ENCODE measurements at places on chromosomes 1 and 21.

DNA sequence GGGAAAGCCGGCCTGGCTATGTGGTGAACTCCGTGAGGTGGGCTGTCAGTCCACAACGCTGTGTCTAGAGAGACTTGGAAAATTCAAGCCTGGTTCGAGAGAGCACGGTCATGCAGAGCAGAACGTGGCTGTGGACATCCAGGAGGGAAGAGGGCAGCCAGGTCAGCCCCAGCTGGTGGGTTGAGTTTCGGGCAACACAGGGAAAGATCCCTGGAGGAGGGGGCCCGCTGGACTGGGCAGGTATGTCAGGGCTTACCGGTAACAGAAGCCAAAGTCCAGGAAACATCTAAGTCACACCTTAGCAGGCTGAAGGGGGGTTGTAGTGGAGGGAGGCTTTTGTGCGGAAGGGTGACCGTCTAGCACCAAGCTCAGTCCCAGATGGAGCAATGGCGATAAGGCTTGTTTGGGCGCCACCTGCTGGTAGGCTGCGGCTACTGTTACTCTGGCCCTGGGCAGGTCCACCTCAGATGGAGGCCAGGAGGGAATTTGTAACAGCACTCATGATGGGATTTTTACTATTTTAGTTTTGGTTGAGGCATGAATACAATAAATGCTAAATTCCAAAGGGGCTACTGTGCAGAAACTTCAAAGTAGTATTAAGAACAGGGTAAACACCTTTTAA is 143.3 kb upstream of the ZNF644 start:
- DNase-seq: peak; percentile 83

DNA sequence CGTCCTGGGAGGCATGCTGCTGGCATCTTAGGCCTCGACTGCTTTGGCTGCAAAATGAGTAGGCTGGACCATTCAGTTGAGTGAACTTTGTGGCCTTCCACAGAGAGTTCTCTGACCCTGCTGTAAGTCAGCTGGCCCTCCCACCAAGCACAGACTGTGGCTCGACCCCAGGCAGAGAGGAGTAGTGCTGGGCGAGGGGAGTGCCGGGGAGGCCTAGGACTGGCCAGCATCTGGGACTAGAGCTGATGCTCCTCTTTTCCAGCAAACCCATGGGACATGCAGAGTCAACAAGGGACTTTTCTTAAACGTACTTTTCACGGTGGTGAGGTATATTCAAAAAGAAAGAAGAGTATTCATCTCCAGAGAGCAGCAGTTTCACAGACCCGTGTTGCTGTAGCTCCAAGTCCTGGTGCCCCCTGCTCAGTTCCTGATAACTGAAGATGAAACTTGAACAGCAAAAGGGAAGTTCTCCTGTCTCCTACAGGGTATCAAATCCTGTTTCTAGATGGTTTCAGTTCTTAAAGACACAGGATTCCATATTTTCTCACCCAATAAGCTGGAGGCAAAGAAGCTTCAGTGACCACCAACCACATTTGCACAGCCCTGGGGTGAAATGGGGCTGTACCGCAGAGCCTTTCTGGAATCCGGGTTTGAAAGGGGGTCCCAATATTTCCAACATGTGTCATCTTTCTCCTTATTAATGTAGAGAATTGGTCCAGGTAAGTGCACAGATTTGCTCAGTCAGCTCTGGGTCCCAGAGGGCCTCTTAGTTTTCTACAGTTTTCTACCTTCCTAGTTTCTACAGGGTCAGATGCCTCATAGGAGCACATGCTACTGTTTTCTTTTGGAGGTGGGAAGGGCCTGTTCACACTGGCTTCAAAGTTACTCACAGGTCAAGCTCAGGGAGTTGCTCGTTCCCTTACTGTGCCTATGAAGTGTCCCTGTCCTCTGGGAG is 20.9 kb downstream of the BATF3 start:
- DNase-seq: no peak

DNA sequence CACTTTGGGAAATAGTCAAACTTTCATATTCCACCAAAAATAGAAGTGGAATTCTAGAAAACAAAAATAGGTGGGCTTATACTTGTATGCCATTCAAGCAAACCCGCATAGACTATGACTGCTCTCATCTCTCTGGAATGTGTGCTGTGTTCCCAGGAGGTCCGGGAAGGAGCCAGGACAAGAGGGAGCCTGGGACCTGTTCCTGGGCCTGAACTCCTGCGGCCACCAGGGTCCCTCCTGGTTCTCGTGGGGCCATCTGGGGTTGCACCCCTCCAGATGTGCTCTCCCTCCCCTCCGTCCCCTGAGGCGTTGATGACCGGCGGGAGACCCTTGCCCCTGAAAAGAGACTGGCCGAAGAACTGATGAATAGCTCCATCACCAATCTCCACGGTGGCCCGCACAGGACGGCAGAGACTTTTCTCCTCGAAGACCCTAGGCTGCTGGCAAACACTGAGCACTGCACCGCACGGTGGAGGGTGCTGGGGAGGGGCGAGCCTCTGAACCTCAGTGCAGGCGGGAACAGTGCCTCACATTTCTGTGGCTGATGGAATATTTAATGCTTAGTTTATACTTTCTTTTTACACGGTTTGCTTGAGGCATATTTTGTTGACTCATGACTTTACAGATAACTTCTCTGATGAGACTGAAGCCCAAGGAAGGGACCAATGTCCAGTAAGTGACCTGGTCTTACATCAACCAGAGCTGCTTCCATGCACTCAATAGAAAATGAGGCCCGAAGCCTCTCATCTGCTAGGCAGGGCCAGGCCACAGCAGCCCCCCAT is 9.6 kb upstream of the ADARB1 start:
- no peak for DNase-seq

- no peak for DNase-seq
Observed at GRCh38 chr1:69967245-69967766, 238.1 kb downstream of the LRRC40 start.

DNA sequence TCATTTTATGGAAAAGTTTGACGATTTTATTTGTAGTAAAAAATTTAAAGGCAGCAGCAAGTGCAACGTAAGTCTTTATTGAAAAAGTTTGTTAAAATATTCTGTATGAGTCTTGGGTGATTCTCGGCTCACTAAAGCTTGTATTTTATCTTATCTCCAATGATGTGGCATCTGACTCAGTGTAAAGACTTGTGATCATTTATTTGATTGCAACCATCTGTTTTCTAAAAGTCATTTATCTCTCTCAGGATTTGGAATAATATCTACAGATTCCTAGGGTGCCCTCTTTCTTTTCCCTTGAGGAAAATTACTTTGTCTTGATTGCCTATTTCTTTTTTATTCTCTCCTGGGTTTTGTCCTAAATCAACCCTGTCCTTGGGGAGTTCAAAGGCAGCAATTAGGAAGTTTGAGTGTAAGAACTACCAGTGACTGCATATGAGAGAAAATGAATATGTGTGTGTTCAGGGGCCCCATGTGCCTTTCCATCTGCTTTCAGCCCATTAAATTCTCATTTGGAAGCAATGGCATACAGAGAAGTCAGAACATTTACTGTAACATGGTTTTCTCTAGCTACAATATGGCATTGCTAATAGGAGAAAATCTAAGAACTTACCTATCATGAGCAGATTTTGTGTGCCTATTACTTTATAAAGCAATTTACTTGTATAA is 575.0 kb upstream of the CHRM3 start:
- DNase-seq: no peak

DNA sequence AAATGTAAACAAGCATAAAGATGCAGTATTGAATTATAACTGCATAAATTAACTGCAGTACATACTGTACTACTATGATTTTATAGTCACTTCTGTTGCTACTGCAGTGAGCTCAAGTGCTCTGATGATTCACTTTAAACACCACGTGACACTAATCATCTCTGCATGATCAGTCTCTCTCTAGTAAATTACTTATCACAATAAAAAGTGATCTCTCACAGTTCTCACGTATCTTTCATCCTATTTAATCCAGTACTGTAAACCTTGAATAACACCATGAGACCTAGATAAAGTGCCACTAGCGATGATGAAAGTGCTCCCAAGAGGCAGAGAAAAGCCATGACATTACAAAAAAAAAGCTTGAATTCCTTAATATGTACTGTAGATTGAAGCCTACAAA is 1242.0 kb downstream of the AMY1C start:
- no peak for DNase-seq

GRCh38 chr1:167169642-167170041 is 51.0 kb upstream of the POU2F1 start:
- no peak for DNase-seq

DNA sequence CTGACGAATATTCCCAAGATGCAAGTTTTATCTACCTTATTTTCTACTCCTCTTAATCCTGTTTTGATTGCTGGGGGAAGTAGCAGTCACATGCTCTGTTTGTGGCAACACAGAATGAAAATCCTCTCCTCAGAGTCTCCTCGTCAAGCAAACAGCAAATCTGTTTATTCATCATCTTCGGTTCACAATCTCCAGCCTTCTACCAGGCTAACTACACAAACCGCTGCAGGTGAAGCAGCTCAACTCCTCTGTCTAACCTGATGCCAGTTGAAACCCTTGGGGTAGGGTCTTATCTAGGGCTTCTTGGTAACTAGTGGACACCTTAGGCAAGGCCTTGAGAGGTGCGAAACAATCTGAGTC is 91.0 kb downstream of the SIPA1L2 start:
- DNase-seq: no peak

- DNase-seq: no peak
Observed at GRCh38 chr1:175062858-175063257, 4.8 kb upstream of the TNN start.

GRCh38 chr21:23930565-23930964 is 1676.7 kb downstream of the MRPL39 start:
- no peak for DNase-seq

- no peak for DNase-seq
Observed at GRCh38 chr1:199292896-199293295, 654.1 kb downstream of the PTPRC start.

GRCh38 chr1:36136535-36136934 is 11.5 kb upstream of the COL8A2 start:
- no peak for DNase-seq

- DNase-seq: no peak
Observed at GRCh38 chr1:200525090-200525987, 95.2 kb downstream of the KIF14 start.

DNA sequence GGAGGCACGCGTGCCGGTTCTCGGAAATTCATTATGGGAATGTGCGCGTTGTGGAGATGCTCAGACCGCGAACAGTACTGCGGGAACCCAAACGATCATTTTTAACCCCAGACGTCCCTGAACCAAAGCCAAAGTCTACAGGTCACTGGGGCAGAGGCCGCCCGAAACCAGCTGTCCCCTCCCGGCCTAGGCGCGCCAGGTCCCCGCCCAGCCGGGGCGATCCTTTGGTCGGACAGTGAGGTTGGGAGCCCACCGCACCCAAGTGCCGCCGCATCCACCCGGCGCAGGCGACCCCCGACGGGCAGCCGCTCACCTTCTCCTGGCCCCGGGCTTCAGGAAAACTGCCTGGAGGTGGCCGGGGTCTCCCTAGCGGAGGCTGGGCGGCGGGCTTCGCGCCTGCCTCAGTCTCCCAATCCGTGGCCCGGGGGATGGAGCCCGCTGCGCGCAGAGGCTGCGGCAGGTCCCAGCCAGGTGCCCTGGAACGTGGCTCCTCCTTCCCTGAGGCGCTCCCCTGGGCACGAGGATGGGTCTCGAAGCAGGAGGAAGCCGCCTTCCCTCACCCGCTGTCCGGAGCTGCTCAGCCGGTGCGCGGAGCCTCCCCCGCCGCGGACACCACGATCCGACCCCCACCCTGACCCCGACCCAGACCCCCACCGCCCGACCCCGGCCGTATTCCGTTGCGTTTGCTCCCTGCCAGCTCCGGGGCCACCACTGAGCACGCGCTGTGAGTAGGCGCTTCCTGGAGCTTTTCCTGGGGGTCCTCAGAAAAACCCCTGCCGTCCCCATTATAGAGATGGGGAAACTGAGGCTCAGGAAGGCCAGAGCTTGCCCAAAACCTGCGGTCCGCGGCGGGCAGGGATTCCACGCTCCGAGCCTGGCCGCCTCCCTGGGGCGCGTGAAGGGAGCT is 8.1 kb upstream of the SLX9 start:
- no peak for DNase-seq

DNA sequence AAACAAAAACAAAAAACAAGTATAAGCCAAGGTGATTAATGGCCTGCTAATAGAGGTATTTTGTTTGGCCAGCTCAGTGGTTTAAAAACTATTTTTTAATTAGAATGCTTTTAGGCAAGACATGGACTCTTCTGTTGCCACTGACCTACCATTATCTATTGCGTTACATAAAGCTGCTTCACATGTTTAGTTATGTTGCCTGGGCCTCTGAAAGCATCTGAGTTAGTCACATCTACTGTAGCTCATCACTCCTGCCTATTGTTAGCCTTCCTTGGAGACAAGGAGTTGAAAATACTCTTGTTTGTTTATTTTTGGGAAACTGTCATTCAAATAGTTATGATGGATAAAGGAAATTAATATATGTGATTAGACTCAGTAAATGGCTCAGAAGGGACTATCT is 14.3 kb downstream of the DNAJB4 start:
- no peak for DNase-seq

GRCh38 chr1:47568763-47569162 is 130.9 kb downstream of the FOXD2 start:
- DNase-seq: no peak

DNA sequence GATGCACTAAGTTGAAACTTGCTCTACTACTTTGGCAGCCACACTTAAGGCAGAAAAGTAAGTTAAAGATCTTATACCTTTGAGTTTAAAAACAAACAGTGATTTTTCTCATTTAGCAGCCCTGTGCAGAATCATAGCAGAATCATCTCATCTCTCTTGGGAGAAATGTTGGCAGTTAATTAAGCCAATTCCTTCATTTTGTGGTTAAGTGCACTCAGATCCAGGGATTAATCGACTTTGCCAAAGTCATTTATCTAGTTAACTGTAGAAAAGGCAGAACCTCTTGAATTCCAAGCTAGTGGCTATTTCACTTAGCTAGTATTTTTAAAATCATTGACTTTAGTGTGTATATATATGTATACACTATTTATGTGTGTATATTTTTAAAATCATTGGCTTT is 125.0 kb downstream of the GPR52 start:
- no peak for DNase-seq

GRCh38 chr1:77313491-77313890 is 31.7 kb downstream of the AK5 start:
- DNase-seq: no peak

DNA sequence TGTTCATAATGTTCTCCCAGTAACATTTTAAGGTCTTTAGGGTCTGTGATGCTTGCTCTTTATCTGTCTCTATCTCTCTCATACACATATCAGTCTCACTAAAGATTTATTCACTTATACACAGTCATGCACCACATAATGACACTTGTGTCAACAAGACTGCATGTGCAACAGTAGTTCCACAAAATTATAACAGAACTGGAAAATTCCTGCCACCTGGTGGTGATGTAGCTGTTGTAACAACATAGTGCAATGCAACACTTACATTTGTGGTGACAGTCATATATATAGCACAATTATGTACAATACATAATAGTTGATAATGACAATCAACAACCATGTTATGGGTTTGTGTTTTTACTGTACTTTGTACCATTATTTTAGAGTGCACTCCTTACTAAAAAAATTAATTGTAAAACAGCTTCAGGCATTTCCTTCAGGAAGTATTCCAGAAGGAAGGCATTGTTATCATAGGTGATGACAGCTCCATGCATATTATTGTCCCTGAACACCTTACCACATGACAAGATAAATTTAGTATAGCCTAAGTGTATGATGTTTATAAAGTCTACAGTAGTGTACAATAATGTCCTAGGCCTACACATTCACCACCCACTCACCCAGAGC is 8.1 kb downstream of the TDRD5 start:
- DNase-seq: no peak

All from activated naive CD8-positive, alpha-beta T cell treated with anti-CD3 and anti-CD28 coated beads, Interleukin-2, amount 50 U/mL, for 24 hours (primary cell).